ENCODE measurements at places on chromosomes 2 and 18.

- DNase-seq = no peak
These were observed 146.3 kb downstream of the LAMA3 start for GRCh38 chr18:23835506-23835905.

DNA sequence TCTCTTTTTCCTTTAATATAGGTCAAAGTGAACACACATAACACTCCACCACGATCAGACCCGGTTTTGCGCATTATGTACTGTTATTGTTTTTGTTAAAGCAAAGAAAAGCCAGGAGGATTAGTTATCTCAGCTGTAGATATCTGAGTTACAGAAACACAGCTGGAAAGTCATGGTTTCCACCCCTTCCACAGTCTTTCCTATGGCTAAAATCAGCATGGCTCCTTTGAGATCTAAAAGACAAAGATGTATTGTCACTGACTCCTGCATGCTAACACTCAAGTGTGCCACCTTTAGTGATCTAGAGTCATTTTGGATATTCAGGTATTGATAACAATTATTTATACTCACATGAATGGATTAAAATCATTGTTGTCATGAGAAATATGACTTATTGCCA lies 260.0 kb downstream of the FIGN start:
- DNase-seq = no peak

- DNase-seq = peak; percentile 87
These were observed 69.6 kb downstream of the POLR1A start for GRCh38 chr2:86035883-86036668.

DNA sequence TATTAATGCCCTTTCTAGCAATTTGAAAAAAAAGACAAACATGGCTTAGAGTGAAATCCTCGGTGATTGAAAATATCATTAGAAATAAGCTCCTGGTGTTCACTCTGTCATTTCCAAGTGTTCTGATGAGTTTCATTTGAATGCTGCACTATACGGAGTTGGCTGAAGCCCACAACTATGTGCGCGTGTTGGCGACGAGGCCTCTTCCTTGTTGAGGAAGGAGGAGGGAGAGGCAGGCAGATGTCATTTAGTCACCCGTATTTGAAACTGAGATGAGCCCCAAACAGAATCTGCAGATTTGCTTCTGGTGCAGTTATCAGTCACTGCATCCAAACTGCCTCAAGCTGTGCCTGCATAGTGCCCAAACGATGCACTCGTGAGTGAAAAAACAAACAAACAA lies 23.5 kb upstream of the SKOR2 start:
- DNase-seq = no peak

DNA sequence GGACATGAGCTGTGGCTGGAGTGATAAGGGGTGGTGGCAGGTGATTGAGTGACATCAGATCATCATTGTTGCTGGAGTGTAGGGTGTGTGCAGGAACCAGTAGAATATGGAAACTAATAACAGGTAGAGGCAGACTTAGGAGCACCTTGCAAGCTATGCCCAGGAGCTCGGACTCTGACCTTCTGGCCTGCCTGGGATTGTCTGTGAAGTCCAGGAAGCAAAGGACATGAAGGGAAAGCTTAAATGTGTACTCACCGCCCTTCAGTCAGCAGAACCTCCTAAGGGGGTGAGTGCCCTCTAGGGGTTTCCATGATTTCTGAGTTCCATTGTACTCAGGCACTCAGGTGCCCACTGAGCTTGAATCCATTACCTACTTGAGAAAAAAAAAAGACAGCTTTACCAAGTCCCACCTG lies 104.2 kb downstream of the CRIM1 start:
- peak; percentile 28 for DNase-seq

GRCh38 chr2:88919087-88919738 lies 227.7 kb downstream of the RPIA start:
- DNase-seq = peak; percentile 29

- no peak for DNase-seq
These were observed 3.5 kb downstream of the CTDP1 start for GRCh38 chr18:79682894-79683625.

DNA sequence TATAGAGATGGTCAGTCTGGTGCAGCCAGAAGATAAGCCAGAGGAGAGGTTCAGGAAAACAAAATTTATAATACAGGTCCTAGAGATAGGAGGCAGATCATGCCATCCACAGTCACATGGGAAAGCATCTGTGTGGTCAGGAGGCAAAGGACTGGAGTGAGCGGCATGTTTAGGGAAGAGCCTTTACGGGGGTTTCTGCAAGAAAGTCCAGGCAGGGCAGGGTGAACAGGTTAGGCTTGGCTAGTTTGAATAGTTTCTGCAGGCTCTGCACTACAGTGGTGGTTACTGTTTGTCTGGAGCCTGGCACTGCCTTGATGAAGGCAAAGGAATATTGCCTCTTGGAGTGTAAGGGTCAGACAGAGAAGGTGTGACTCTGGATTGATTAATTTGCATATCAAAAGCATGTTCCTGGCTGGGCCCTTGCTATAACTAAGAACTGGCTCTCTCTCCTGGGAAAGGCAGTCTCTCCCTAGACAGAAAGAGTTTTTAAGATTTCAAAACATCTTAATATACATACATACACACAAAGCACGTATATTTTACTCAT lies 1034.7 kb upstream of the CHAC2 start:
- no peak for DNase-seq

DNA sequence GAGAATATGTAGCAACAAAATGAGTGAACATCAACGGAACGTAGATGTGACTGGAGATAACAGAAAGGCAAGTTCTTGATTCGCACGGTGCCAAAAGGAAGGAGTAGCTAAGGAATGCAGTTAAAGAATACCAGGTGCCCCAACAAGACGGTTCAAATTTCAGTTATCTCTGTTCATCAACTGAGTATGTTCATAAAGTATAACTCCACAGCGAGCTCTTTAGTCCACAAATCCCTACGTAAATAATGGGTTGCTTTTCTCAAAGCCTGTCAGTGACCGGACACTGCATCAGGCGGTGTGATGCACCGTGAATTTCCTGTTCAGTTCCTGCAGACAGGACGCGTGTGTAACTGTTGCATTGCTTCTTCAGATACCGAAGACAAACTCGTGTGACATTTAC lies 91.8 kb downstream of the NOL10 start:
- no peak for DNase-seq
